ENCODE measurements at places on chromosomes 1 and 21.

DNA sequence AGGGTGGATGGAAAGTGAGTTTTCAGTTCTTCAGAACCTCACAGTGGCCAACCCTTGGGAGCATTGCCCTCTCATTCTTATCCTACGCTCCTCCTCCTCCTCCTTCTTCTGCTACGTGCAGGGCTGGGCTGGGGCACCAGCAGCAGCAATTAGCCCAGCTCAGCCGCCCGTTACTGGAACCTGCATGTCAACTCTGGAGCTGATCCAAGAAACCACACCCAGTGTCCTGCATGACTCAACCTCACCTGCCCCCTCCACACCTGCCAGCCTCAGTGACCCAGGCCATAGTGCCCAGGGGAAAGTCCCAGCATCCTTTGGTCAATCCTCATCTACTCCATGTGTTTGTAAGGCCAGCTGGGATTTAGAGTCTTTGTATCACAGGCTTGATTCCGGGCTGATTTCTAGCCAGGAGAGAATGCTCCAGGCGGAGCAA is 12.6 kb downstream of the ELF3 start:
- peak; percentile 98 for DNase-seq

- no peak for DNase-seq
These were observed 41.2 kb downstream of the RRAGC start for GRCh38 chr1:38818175-38818976.

DNA sequence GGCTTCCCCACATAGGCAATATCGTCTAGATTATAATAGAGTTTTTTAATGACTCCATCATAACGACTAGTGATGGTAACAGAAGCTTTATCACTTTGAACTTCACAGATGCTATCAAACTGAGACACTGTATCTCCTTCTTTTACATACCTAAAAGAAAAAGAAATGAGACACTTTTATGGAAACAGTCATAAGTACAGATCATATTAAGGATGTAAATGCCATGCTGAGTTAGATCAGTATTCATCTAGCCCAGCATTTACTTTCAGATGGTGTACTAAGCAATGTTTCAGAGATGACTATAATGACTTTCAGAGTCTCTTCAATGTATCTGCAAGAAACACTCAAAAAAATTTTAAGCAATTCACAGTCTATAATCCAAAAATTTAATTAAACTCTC is 18.9 kb downstream of the DBT start:
- no peak for DNase-seq

DNA sequence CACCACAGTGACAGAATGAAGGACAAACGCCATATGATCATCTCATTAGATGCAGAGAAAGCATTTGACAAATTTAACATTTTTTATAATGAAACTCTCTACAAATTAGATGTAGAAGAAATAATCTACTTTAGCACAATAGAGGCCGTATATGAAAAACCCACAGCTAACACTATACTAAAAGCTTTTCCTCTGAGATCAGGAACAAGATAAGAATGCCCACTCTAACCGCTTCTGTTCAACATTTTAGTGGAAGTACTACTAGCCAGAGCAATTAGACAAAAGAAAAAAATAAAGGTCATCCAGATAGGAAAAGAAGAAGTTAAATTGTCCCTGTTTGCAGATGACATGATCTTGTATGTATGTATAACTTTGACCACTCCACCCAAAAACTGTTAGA is 109.7 kb downstream of the SLC35F3 start:
- DNase-seq = no peak

GRCh38 chr1:203276916-203277545 is 28.3 kb upstream of the BTG2 start:
- DNase-seq = no peak

DNA sequence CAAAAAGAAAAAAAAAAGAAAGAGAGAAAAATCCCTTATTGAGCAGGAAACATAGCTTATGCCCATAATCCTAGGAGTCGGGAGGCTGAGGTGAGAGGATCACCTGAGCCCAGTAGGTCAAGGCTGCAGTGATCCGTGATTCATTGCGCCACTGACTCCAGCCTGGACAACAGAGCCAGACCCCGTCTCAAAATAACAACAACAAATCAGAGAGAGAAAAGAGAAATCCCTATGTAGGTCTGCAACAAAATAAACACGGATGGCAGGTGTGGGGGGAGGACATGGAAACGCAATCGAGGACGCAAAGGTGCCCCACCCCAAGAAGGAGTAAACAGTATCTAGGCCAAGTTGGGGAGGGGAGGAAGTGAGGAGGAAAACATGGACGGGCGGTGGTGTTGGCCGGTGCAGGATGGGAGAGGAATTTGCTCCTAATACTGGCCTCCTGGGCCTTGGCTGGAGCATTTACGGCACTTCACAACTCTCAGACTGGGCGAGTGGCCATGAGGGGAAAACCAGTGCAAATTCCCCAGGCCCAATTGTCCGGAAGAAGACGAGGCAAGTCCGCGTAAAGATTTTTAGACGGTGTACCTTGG is 609 bp upstream of the CHTOP start:
- DNase-seq = no peak

DNA sequence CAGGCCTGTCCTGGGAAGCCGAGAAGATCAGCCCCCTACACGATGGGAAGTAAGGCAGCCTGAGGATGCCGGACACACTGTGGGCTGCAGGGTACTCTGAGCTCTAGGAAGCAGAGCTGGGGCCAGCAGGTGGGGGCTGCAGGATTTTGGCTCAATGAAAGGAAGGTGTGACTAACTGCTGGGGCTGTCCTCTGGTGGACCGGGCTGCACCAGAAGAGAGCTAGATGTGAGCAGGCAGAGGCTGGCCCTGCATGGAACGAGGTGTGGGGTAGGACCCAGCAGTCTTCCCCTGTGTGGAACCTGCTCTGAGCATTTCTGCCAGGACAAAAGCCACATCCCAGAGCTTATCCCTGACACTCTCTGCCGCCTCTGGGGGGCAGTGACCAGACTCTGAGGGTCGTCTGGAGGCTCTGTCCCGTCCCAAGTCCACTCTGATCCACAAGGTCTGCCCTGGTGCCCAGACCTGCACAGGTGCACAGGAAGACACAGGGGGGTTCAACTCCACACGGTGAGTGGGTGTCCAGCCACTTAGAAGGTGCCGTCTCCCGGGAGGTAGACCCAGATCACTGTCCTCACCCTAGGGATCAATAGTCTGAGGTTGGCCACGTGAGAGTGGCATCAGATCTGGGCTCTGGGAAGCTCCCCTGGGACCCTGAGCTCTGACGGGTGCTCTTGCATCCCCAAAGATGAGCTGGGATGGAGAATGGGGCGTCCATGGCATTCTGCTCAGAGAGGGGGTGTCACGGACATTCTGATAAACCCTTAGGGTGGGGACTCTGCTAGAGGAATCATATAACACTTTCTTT is 187.6 kb upstream of the VAMP3 start:
- DNase-seq = no peak
